ENCODE measurements at places on chromosomes 6 and 20.
A peak's percentile ranks its signal among the peaks of the same experiment; 100 is the strongest.

DNA sequence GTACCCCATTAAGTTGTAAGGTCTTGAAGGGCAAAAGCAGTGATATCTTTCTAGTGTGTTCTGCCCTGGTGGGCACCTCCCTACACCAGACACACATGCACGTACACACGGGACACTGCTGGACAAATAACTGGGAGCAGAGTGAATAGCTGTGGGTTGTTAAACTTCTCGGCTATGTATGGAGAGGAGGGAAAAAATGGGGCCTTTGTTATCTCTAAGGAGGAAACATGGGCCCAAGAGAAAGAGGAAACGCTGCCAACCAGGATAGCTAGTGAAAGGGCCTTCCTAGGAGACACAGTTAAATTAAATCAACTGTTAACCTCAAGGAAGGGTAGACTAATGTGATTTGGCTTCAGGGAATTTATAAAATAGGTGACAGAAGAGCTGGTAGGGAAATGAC lies 169.7 kb downstream of the MYLK4 start:
- H3K36me3 ChIP-seq = no peaks in the 10 kb centered on the region
- no peak overlapping the region for H3K27ac ChIP-seq
- no peak for DNase-seq

DNA sequence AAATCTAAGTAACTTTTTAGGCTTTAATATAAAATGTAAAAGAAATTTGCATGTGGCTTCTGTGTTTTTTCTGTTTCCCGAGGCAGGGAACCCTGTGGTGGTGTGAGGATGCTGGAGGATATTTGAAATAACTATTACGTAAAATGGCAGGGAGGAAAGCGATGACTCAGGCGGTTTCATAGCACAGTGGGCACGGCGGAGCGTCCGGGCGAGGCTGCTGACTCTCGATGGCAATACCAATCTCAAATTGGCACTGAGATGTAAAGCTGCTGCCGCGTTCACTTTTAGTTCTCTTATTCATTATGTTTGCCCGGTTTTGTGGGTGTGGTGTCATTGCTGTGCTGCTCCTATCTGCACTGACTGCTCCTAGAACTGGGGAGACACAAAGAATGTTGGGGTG lies 254.3 kb downstream of the THBS2 start:
- no peaks in the 10 kb centered on the region for H3K36me3 ChIP-seq
- H3K4me3 ChIP-seq = no peak overlapping the region
- no peak for DNase-seq
- no peak overlapping the region for H3K27ac ChIP-seq
- H3K27me3 ChIP-seq = peaks cover 62% of the 10 kb centered on the region

DNA sequence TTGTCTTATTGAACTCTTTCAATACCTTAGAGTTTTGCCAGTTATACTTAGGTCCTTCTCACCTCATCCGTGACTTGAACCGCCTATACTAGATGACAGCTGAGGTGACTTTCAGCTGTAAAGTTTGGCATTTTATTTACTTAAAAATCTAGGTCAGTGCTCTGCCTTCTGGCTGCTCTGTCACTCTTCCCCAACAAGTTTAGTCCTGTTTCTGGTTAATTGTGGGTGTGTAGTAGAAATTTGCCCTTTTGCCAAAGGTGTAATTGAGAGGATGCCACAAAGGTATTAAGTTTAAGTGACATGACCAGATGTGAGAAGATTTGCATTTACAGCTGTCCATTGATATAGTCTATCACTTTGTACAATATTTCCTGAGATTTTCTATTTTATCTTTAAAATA lies 106.2 kb downstream of the FARS2 start:
- DNase-seq = no peak
- H3K4me3 ChIP-seq = no peak overlapping the region
- no peaks in the 10 kb centered on the region for H3K27me3 ChIP-seq

- H3K27ac ChIP-seq = no peak overlapping the region
- peaks cover 97% of the 10 kb centered on the region for H3K27me3 ChIP-seq
- no peaks in the 10 kb centered on the region for H3K4me1 ChIP-seq
- H3K4me3 ChIP-seq = peak overlapping the region; percentile 50
- no peak for DNase-seq
- H3K36me3 ChIP-seq = no peaks in the 10 kb centered on the region
Measured at GRCh38 chr20:59221707-59222252, 58.2 kb downstream of the ZNF831 start.

- no peak overlapping the region for H3K4me3 ChIP-seq
- H3K27me3 ChIP-seq = peaks cover 95% of the 10 kb centered on the region
- H3K4me1 ChIP-seq = no peaks in the 10 kb centered on the region
Measured at GRCh38 chr20:62977613-62978560, 25.4 kb downstream of the SLC17A9 start.

- no peaks in the 10 kb centered on the region for H3K27me3 ChIP-seq
- no peak overlapping the region for H3K4me3 ChIP-seq
- no peak overlapping the region for H3K27ac ChIP-seq
- DNase-seq = no peak
Measured at GRCh38 chr6:64736421-64736950, 970.5 kb downstream of the EYS start.

DNA sequence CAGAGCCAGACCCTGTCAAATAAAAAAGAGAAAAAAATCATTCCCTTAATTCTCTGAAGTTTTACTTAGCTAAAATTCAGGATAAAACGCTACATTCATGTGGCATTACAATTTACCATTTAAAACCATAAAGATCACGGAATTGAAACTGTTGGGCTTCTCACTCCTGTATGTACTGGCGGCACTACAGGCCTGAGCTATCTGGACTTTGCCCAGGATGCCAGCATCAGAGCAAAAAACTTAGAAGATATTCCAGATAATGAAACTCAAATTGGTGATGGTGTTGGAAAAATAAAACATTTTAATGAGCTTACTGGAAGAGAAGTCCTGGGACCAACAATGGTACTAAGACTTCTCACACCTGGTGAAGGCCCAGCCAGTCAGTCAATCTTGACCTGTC lies 14.2 kb downstream of the EPM2A start:
- no peak overlapping the region for H3K4me3 ChIP-seq
- no peak for DNase-seq
- no peaks in the 10 kb centered on the region for H3K27me3 ChIP-seq
- no peaks in the 10 kb centered on the region for H3K4me1 ChIP-seq

DNA sequence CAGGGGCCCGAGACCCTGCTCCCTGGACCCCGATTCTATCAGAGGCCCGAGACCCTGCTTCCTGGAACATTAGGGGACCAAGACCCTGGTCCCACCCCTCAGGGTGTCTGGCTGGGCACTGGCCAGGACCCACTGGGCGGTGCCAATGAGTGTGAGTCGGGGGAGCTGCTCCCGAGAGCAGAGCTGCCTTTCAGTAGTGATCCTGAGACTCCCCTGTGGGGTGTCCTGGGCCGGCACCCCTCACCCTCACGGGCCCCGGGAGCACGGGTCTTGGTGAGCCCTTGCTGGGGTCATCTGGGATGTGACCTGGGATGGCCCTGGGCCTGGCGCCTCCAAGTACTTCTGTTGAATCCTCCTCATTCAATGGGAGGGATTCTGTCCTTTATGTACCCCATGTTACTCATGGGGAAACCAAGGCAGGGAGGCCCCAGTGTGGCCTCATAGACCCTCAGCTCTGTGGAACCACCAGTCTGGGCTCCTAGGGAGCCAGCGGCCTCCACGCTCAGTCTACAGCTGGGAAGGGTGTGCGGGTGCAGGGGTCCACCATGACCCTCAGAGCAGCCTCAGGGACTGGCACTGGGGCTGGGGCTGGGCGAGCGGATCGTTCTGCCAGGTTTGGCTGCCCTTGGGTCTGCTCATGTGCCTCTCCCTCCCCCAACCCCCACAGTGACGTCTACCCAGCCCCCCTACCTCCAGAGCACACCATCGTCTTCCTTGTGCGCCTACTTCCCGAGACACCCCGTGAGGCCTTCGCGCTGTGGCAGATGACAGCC lies 25.6 kb downstream of the COL20A1 start:
- DNase-seq = no peak
- H3K4me1 ChIP-seq = no peaks in the 10 kb centered on the region
- H3K36me3 ChIP-seq = no peaks in the 10 kb centered on the region
- H3K27me3 ChIP-seq = peaks cover 94% of the 10 kb centered on the region

Data from PC-9 (cell line).